ENCODE measurements at places on chromosomes 3 and 15.
A peak's percentile ranks its signal among the peaks of the same experiment; 100 is the strongest.

GRCh38 chr15:75662823-75663519 is 15.3 kb downstream of the SNX33 start:
- DNase-seq: no peak

- no peak for DNase-seq
Measured at GRCh38 chr15:67823314-67824196, 1.8 kb upstream of the SKOR1 start.

GRCh38 chr3:170205302-170205701 is 16.9 kb upstream of the PRKCI start:
- DNase-seq: no peak

GRCh38 chr3:182451871-182452270 is 341.4 kb upstream of the ATP11B start:
- DNase-seq: no peak

- no peak for DNase-seq
Measured at GRCh38 chr15:51647128-51647562, 24.6 kb upstream of the DMXL2 start.

GRCh38 chr3:148235566-148235965 is 462.1 kb upstream of the AGTR1 start:
- DNase-seq: no peak

GRCh38 chr3:159458010-159458409 is 530.6 kb upstream of the IL12A start:
- no peak for DNase-seq

GRCh38 chr15:85453144-85453872 is 72.9 kb downstream of the AKAP13 start:
- DNase-seq: no peak

GRCh38 chr15:85555875-85556617 is 175.6 kb downstream of the AKAP13 start:
- no peak for DNase-seq

GRCh38 chr3:119140466-119140865 is 5.5 kb upstream of the TEX55 start:
- DNase-seq: no peak

GRCh38 chr3:18618723-18619122 is 193.6 kb upstream of the SATB1 start:
- no peak for DNase-seq

- no peak for DNase-seq
Measured at GRCh38 chr3:148727231-148727630, 29.5 kb downstream of the AGTR1 start.

DNA sequence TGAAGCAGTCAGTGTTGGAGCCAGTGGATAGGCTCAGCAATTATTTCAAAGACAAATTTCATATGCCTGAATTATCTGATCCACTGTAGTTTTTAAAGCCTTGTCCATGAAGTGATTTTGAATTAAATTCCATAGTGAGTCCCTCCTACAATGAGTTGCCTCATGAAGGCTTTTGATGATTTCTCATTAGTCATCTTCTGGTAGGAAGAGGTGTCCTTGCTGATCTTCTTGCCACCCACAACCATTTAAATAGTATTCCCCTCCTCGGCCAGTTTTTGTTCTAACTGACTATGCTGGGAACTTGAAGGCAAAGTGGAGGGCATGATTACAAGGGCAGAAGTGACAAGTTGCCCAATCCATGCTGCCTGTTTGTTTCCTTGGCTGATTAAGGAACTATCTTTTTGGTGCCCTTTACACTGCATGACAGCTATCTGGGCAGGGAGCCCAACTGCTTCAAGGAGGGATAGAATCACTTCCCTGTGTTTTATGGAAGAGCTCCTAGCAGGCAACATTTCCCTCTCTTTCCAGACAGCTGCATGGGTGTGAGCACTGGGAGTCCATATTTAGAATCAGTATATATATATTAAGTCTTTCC is 617.5 kb downstream of the ZPLD1 start:
- DNase-seq: no peak

DNA sequence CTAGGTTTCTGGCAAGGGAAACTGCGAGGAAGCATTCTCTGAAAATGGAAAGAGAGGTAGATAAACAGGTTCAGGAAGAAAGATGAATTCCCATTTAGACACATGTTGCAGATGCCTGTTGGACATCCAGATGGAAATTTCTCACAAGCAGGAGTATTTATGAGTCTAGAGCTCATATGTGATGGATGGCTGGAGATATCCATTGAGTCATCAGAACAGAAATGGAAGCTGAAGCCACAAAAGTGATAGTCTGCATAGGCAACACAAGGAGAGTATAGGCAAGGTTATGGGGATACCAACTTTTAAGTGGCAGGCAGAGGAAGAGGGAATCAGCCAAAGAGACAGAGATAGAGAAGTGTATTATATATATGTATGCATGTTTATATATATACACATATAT is 6.3 kb upstream of the RAMAC start:
- DNase-seq: no peak

GRCh38 chr15:75666823-75667501 is 19.2 kb downstream of the SNX33 start:
- DNase-seq: no peak

- DNase-seq: no peak
Measured at GRCh38 chr15:101023501-101024072, 104.4 kb downstream of the LRRK1 start.

- DNase-seq: no peak
Measured at GRCh38 chr3:127572186-127572585, 18.3 kb downstream of the TPRA1 start.

- peak; percentile 73 for DNase-seq
Measured at GRCh38 chr3:170358042-170359010, 811 bp downstream of the SKIL start.

DNA sequence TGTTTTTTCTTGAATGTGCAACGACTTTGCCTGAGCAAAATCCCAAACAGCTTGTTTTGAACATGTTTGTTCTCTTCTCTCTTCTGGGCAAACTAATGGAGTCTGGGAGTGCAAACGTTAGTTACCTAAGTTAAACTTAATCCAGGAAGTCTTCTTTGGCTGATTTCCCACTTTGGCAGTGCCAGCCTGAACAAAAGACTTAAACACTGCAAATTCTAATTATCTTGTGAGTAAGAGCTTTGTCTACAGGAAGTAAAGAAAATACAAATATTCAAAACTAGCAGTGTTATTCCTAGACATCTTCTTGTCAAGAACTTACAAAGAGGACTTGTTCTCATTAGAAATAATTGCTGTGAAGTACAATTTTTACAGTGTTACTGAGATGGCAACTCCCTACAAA is 16.7 kb upstream of the DENND6A start:
- DNase-seq: no peak

Data from activated T-cell treated with anti-CD3 and anti-CD28 coated beads for 48 hours (primary cell).